Left kidney (tissue), 8 donors: ENCODE measurements at places on chromosomes 5 and 9.

DNA sequence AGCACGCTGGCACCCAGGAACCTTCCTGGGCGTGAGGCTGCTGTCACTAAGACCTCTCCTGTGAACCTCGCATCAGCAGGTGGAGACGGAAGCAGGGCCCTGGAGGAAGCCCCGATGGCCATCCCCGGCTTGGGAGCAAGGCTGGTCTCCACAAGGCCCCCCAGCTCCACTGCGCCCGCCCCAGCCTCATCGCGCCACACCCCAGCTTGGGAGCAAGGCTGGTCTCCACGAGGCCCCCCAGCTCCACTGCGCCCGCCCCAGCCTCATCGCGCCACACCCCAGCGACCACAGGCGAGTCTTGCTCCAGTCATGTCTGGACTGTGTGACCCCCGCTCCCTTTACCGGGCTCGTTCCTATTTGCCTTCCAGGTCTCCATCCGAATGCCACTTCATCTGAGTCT is 11.0 kb downstream of the QSOX2 start:
- DNase-seq, result no peak

DNA sequence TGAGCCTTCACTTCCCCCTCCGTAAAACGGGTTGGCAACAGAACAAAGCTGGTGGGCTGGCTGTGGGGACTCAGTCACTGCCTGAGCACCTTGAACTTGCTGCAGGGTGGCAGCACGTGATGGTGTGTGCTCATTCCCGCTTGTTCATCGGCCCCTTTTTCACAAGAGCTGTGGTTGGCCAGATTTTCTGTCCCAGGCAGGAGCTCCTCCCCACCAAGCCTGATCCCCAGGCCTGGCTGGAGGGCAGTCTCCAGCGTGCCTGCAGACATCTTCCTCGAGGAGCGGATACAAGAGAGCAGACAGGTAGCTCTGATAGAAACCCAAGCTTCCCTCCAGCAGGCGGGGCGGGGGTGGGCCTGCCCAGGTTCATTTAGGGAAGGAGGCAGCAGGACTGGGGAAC is 61.9 kb upstream of the ORM1 start:
- no peak for DNase-seq

GRCh38 chr5:92613546-92613945 is 967.5 kb downstream of the NR2F1-AS1 start:
- no peak for DNase-seq

- no peak for DNase-seq
Observed at GRCh38 chr9:112786829-112787520, 36.4 kb downstream of the SNX30 start.

- DNase-seq, result no peak
Observed at GRCh38 chr5:13511442-13511841, 433.0 kb downstream of the DNAH5 start.
